ENCODE measurements at places on chromosomes 16 and 17.

DNA sequence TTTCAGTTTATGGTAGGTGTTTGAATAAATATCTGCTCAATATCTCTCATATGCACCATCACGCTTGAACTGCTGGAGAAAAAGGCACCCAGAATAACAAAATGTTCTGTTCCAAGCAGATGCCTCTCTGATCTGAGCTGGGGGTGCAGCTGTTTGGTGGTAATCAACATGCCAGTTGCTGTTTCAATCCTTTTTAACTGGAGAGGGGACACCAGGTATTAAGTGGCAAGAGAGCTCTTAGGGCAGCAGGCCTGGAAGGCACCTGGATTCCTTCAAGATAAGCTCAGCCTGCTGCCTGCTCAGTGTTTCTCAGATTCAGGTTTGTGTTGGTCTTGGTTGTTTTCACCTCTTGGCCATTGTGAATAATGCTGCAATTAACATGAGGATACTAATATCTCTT, 27.2 kb upstream of the VAT1L start:
- no peak overlapping the region for H3K27ac ChIP-seq
- no peak for DNase-seq
- no peaks in the 10 kb centered on the region for H3K36me3 ChIP-seq
- H3K4me3 ChIP-seq, result no peak overlapping the region
- H3K27me3 ChIP-seq, result no peaks in the 10 kb centered on the region

GRCh38 chr16:56697456-56698155, 15.3 kb downstream of the MT1X start:
- no peak overlapping the region for H3K27ac ChIP-seq
- H3K36me3 ChIP-seq, result peaks cover 4% of the 10 kb centered on the region
- no peaks in the 10 kb centered on the region for H3K27me3 ChIP-seq
- H3K4me1 ChIP-seq, result peaks cover 2% of the 10 kb centered on the region
- no peak overlapping the region for H3K4me3 ChIP-seq

DNA sequence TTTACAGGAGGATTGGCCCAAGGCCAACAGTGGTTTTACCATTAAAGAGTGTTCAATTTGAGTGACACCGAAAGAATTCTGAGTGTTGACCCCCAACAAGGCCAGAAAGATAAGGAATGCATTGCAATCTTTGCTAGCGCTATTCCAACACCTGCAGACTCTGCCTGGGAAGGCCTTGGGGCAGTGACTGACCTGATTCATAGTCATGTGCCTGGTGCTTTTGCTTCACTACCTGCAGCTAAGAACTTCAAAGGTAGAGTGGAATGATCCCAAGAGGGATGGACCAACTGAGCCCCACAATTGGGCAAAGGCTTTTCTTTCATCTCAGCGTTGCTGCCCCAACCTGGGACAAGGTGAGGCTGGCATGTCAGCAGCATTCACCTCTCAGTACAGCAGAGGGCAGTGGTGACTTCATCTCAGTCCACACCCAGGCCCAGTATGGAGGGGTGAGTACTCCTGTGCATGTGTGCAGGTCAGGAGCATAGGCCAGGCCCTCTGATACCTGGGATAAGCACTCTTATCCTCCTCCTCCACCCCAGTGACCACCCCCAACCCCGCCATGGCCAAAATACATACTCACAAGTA, 149.6 kb upstream of the GNAO1 start:
- H3K36me3 ChIP-seq, result peaks cover 2% of the 10 kb centered on the region
- peaks cover 21% of the 10 kb centered on the region for H3K27me3 ChIP-seq
- H3K4me3 ChIP-seq, result no peak overlapping the region
- no peak for DNase-seq
- H3K4me1 ChIP-seq, result no peaks in the 10 kb centered on the region

DNA sequence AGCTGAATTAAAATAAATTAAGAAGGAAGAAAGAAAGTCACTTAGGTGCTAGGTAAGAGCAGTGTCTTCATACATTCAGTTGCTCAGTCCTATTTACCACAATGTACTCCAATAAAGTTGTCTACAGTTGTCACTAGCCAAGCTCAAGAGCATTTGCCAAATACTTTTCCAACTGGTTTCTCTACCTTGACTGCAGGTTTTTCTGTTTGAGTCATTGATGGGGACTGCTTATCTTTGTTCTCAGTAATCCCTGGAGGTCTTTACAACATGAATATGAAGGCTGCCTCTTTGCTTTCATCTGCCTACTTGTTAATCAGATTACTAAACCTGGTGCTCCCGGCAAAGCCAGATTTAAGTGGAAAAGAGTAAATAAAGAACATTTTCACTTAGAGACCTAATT, 64.6 kb upstream of the CLEC18B start:
- H3K27me3 ChIP-seq, result no peaks in the 10 kb centered on the region
- H3K4me1 ChIP-seq, result no peaks in the 10 kb centered on the region

DNA sequence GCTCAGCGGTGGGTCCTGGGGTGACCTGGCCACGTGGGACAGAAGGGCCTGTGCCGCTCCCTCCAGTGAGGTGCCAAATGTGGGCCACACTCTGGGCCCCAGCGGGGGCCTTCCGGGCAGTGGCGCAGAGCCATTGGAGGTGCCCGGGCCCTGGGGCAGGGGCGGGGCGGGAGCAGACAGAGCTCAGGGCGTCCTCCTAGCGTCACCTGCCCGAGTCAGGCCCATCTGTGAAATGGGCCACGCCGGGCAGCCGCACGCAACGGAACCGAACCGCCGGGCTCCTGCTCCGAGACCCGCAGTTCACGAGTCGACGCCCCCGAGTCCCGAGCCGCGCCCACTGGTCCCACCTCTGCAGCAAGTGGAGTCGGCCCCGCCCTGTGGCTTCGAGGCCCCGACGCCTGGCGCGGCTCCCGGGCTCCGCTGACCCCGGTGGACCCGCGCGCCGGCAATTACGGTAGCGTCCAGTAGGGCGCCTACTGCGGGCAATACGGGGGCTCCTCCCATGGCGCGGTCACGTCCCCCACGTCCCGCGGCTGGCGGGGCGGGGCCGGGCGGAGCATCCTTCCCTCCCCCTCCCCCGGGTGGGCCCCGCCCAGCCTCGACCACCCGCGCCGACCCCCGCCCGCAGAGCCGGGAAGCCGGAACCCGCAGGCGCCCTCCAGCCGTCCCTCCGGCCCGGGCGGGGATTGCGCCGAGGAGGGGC, 1.9 kb downstream of the SLC16A3 start:
- peak overlapping the region; percentile 59 for H3K4me3 ChIP-seq
- H3K36me3 ChIP-seq, result no peaks in the 10 kb centered on the region
- DNase-seq, result peak; percentile 60
- H3K27ac ChIP-seq, result no peak overlapping the region
- no peaks in the 10 kb centered on the region for H3K27me3 ChIP-seq

- H3K4me1 ChIP-seq, result no peaks in the 10 kb centered on the region
- peak overlapping the region; percentile 65 for H3K27ac ChIP-seq
- no peaks in the 10 kb centered on the region for H3K27me3 ChIP-seq
- no peak for DNase-seq
- peaks cover 7% of the 10 kb centered on the region for H3K36me3 ChIP-seq
Measured at GRCh38 chr16:549544-550263, 10.5 kb upstream of the PRR35 start.

GRCh38 chr16:1613211-1613622, 1.1 kb downstream of the CRAMP1 start:
- peak overlapping the region; percentile 88 for H3K27ac ChIP-seq
- H3K27me3 ChIP-seq, result no peaks in the 10 kb centered on the region
- no peak for DNase-seq
- H3K36me3 ChIP-seq, result peaks cover 19% of the 10 kb centered on the region

DNA sequence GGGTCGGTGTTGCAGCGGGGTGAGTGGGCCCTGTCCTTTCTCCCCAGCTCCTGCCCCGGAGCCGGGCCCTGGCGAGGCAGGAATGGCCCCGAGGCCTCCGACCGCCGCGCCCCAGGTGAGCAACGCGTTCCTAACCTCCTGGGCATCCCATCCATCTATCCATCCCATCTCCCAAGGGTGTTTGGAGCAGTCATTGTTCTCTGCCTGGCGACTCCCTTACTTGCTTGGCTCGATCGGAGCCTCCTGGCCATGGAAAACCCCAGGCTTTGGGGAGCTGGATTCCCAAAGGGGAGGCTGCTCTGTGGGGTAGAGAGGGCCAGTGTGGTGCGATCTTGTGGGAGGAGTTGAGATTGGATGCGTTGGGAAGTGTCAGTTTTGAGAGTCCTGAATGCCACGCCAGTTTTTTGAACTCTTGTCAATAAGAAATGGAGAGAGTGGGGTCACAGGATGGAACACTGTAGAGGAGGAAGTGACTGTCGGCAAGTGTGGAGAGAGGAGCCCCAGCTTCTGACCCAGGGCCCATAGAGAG, 684 bp downstream of the ZFP90 start:
- peak; percentile 4 for DNase-seq
- H3K4me3 ChIP-seq, result peak overlapping the region; percentile 98
- H3K4me1 ChIP-seq, result peaks cover 11% of the 10 kb centered on the region

DNA sequence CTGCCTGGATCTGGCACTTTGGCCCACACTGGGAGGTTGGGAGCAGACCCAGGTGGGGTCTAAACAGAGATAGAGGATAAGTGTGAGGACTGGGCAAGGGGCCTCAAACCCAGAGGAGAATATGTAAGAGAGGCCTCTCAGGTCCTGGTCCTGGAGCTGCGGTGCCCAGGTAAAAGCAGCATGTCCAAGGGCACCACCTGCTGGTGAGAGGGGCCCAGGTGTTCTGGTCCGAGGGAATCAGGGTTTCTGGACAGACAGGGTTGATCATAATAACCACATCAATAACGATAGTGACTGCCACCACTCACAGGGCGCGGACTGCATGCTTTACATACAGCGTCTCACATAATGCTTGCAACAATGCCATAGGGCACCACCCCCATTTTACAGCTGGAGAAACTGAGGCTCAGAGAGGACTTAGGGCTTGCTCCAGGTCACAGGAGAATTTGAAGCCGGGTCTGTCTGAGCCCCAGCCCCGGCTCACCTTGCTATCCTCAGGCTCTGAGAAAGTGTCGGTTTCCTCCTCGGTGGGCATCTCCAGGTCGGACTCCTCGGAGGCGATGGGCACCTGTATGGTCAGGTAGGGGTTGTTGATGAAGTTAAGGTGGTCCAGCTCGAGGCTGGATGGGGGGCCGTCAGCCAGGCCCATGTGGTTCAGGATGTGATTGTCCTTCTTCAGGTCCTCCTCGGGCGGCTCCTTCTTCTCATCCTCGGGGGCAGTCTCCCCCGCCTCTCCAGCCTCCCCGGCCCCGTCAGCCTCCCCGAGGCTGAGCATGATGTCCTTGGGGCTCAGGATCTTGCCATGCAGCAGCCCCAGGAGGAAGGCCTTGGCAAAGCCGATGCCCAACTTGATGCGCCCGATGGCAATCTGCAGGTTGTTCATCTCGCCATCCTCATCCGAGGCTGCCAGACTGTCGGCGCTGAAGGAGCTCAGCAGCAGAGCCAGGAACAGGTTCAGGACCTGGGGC, 19.1 kb upstream of the CD79B start:
- peak; percentile 60 for DNase-seq
- H3K36me3 ChIP-seq, result no peaks in the 10 kb centered on the region
- H3K27ac ChIP-seq, result no peak overlapping the region
- H3K27me3 ChIP-seq, result no peaks in the 10 kb centered on the region
- peaks cover 70% of the 10 kb centered on the region for H3K4me1 ChIP-seq
- H3K4me3 ChIP-seq, result no peak overlapping the region

- no peaks in the 10 kb centered on the region for H3K27me3 ChIP-seq
- no peak for DNase-seq
- H3K36me3 ChIP-seq, result peaks cover 21% of the 10 kb centered on the region
Measured at GRCh38 chr17:57834146-57834741, 15.6 kb downstream of the MRPS23 start.

DNA sequence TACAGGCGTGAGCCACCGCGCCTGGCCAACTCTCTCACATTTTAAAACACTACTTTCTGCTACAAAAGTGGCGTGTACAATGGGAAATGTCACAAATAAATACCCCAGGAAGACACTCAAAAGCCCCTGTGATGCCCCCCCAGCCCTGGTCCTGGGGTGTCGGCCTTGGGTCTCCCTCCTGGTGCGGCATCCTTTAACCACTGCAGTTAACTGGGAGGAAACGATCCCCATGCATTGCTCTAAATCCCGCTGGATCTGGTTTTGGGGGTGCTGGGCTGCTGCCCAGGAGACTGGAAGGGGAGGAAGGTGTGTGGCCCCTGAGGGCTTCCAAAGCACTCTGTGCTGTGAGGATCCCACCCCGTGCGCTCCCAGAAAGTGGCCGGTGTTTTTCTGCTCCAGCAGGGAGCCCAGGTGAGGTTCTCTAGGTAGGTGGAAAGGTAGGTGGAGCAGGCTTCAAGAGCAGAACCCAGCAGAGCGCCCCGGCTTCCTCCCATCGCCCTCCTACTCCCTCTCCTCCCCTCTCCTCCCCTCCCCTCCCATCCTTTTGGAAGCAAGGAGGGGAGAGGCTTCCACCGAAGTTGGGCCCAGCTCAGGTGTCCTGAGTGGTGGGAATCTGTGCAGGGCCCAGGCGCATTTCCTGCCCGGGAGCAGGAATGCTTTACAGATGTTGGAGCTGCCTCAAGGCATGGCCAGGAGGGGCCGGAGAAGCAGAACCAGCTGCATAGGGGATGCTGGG, 363.3 kb downstream of the SEC14L1 start:
- peaks cover 1% of the 10 kb centered on the region for H3K4me1 ChIP-seq
- peak overlapping the region; percentile 25 for H3K4me3 ChIP-seq
- no peak for DNase-seq
- H3K27ac ChIP-seq, result no peak overlapping the region
- H3K36me3 ChIP-seq, result peaks cover 37% of the 10 kb centered on the region

GRCh38 chr16:57147381-57148221, 38.2 kb downstream of the PSME3IP1 start:
- no peaks in the 10 kb centered on the region for H3K27me3 ChIP-seq
- peak overlapping the region; percentile 86 for H3K27ac ChIP-seq
- peaks cover 23% of the 10 kb centered on the region for H3K36me3 ChIP-seq
- peak overlapping the region; percentile 36 for H3K4me3 ChIP-seq
- peaks cover 34% of the 10 kb centered on the region for H3K4me1 ChIP-seq

DNA sequence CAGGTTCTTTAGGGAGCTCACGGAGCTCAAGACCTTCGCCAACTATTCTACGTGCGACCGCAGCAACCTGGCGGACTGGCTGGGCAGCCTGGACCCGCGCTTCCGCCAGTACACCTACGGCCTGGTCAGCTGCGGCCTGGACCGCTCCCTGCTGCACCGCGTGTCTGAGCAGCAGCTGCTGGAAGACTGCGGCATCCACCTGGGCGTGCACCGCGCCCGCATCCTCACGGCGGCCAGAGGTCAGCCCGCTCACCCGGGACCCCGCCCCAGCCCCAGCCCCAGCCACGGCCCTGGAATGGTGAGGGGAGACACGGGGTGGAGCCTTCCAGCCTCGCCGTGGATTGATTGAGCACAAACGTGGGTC, 13.5 kb downstream of the SARM1 start:
- peaks cover 53% of the 10 kb centered on the region for H3K36me3 ChIP-seq
- no peak for DNase-seq

Data from stimulated activated naive B cell treated with anti-CD40 and anti-IgM and Interleukin-4, amounts not matched to agents 10 μg/mL and 1 μg/mL and 100 μg/mL, for 72 hours (primary cell).